DMS 273 treated with DMSO at 0.1 percent for 48 hours (cell line): ENCODE measurements at places on chromosomes 3 and 15.

DNA sequence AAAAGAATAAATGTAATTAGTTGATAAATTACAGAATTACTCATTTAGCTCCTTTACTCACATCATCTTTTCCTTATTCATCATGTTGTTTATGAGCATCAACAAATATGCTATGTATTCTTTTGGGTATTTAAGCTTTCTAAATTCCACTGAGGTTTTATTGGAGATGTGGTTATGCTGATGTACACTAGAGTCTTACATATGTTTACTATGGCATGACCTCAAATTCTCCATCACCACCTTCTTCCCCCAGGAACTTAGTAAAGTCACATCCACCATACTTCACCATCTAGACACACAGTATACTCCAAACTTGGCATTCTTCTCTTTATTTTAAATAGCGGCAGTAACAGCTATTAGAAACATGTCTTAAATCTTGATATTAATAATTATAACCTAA lies 74.1 kb upstream of the MELTF start:
- DNase-seq: no peak

- DNase-seq: no peak
These were observed 198.7 kb downstream of the AKAP13 start for GRCh38 chr15:85578941-85579701.

- DNase-seq: no peak
These were observed 3.7 kb downstream of the SLCO3A1 start for GRCh38 chr15:91857224-91857585.

GRCh38 chr3:31039145-31039544 lies 144.7 kb upstream of the GADL1 start:
- DNase-seq: no peak

GRCh38 chr3:128923576-128923975 lies 44.2 kb downstream of the ACAD9 start:
- no peak for DNase-seq

DNA sequence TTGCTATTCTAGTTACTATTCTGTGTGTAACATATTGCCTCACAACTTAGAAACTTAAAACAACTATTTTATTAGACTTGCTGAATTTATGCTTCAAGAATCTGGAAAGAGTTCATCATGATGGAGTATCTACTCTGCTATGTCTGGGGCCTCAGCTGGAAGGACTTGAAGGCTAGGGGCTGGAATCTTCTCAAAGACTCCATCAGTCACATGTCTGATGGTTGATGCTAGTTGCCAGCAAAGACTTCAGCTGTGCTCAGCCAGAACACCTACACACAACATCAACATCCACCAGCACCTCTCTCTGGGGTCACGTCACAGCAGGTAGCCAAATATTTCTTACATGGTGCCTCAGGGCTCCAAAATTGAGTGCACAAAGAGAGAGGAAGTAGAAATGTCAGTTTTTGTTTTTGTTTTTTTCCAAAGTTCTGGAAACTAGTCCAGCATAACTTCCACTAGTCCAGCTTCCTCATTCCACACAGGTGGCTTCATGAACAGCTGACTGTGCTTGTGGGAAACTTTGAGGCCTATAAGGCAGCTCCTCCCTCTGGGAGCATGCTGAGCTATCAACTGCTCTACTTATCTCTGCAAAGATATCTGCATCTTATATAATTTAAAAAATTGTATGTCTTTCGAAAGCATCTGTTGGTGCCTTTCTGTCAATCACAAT lies 325.4 kb upstream of the AGTR1 start:
- no peak for DNase-seq

DNA sequence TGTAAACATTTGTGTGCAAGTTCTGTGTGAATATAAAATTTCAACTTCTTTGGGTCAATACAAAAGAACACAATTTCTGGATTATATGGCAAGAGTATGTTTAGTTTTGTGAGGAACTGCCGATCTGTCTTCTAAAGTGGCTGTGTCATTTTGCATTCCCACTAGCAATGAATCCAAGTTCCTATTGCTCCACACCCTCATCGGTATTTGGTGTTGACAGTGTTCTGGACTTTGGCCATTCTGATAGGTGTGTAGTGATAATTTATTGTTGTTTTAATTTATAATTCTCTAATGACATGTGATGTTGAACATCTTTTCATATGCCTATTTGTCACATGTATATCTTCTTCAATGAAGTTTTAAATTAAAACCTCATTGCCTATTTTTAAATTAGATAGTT lies 58.2 kb upstream of the TMC3 start:
- no peak for DNase-seq

GRCh38 chr3:72538070-72538745 lies 310.0 kb downstream of the SHQ1 start:
- no peak for DNase-seq

GRCh38 chr3:170513642-170514041 lies 72.2 kb downstream of the SLC7A14 start:
- DNase-seq: no peak

- no peak for DNase-seq
These were observed 68.6 kb downstream of the ITGA11 start for GRCh38 chr15:68363353-68363752.

DNA sequence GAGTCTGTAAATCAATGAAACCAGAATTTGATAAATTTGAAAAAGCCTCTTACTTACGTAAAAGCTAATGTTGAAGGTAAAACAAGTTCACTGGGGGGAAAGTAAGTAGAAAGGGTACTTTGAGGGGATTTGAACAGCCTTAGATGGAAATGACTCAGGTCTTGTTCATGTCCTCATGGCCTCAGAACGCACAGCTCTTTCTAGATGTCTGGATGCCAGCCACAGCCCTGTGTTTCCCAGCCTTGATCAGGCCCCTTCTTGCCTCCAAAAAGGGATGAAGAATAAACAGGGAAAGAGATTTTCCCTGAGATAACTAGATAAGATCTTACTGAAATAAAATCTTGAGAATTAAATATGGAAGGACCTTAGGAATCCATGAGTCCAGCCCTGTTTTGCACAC lies 237.1 kb upstream of the GOLGA6L4 start:
- DNase-seq: no peak

- peak; percentile 17 for DNase-seq
These were observed 23.4 kb upstream of the SEC13 start for GRCh38 chr3:10344147-10344943.

DNA sequence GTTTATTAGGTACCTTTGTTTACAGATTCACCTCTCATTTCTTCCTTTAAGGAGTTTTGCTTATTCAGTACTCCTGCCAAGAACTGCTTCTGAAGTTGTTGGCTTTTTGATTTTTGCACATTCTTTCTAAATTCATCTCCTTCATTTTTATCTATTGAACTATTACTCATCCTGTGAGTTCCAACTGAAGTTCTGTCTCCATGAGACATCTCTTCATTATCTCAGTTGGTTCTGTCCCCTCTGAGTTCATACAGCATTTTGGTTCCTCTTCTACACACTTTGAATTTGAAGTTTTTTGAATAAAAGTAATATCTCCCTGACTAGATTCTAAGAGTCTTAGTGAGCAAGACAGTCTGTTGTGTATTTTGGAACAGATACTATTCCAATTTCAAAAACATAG lies 299.7 kb downstream of the OTOL1 start:
- no peak for DNase-seq

- no peak for DNase-seq
These were observed 155.2 kb downstream of the FAM43A start for GRCh38 chr3:194840661-194841514.

DNA sequence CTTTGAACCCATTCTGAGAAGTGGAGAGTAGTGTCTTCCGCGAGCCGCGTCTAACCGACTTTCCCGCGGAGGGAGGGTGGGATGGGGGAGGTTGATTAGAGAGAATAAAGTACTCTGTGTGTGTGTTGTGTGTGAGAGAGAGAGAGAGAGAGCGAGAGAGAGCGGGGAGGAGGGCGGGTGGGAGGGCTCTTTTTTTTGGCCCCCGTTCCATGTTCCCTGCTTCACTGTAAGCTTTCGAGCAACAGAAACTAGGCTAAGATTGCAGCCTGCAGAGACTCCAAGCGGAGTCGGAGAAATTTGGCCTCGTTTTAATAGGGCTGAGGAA lies 1.6 kb upstream of the MEIS2 start:
- no peak for DNase-seq

GRCh38 chr3:132605374-132605792 lies 8.3 kb downstream of the ACKR4 start:
- DNase-seq: no peak

DNA sequence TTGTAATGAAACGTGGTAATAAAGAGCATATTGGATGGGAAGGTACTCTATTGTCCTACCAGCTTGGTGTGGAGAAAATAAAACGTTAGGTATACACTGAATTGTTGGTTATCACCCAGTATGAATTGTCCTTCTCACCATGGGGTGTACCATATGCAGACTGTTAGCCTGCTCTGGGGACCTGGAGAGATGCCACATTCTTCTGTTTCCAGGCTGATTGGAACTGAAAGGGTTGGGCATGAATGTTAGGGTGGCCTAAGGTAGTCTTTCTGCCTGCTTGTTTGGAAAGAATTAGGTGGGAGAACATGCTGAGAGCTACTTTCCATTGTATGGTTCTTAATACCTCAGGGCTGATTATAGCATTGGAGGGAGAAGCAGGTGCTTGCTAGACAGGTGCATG lies 340.6 kb downstream of the PTPRG start:
- DNase-seq: no peak

DNA sequence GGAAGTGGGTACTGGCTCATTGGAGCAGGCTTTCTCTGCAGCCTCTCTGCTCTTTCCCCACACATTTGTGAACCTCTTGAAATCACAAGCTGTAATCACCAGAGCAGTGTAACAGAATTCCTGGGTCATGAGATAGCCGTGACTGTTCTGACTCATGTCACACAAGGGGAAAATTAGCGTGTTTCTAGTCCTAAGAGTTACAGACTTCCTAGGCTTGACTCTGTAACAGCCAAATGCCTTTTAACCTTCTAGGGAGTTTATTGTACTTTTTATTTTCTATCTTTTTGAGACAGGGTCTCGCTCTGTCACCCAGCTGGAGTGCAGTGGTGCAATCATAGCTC lies 54.7 kb upstream of the TRAK1 start:
- DNase-seq: no peak

GRCh38 chr3:170023165-170023564 lies 14.6 kb upstream of the GPR160 start:
- DNase-seq: no peak

DNA sequence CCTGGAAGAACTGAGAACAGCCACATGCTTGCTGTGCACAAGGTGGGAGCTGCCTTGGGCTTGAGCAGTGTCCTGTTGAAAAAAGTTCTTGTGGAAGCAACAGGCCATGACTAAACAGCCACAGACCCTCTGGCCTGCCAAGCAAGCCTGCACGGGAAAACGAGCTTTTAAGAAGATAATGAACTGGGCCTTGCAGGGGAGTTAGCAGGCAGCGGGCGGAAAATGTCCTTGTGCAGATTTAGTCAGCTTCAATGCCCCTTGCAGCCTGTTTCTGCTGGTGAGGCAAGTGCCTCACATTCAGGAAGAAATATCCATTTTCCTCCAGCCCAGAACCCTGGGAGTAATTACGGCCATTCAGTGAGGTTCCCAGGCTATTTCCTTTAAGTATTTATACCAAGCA lies 126.2 kb upstream of the KLHL25 start:
- DNase-seq: no peak

DNA sequence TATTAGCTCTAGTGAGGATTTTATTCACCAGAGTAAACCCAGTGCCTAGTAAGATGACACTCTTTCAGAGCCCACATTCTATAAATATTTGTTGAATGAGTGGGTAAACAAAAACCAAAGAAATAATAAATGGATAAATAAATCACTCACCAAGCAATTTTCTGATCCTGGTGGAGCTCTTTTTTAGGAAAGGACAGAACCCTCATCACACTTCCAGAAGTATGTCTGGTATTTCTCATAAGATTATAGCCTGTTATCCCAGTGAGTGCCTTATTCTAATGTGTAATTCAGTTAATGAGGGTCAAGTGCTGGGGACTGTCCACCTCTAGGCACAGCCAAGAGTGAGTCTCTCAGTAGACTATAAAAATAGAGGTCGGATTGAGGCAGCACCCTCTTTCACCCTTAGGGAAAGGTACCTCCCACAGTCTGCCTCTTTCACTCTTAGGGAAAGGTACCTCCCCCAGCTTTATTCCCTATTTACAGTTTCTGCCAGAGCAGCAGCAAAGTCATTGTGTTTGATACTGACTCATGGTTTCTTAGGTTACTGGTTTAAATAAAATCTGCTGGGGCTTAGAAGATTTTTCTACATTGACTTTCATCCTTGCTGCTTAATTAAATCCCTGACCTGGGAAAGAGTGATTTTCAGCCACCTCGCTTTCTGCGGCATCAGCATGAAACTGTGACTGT lies 145.0 kb downstream of the STAC start:
- no peak for DNase-seq

DNA sequence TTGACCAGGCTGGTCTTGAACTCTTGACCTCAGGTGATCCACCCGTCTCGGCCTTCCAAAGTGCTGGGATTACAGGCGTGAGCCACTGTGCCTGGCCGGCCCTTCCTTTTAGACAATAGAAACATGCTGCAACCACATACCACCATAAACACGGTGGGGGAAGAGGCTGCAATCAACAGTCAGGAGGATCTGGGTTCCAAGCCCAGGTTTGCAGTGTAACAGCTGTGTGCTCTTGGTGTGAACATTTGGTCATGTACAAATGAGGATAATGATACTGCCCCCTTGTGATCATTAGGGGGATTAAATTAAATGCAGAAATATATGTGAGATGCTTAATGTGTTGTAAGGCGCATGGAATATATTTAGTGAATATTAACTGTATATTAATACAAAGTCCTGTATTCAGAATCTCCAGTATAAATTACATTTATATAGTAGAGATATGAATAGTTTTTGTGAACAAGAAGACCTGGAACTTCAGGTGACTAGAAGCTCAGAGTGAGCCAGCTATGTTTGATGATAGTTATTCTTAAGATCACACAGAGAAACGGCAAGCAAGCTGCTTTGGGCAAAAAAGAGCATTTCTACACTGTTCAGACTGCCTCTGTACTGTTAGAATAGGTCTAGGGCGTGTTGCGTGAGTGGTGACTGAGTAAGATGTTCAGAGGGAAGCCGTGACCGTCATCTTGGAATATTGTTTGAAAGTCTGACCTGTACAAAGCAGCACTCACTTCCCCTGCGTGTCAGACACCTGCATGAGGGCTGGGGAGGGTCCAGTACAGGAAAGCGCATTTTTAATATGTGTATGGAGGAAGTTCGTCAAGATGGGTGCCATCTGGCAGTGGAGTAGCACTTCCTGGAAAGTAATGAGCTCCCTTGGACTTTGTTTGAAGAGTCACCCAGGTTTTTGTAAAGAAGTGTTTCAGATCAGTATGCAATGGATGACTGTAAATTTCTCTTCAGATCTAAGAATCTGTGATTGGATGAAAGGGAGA lies 125.8 kb downstream of the PGPEP1L start:
- peak; percentile 34 for DNase-seq

DNA sequence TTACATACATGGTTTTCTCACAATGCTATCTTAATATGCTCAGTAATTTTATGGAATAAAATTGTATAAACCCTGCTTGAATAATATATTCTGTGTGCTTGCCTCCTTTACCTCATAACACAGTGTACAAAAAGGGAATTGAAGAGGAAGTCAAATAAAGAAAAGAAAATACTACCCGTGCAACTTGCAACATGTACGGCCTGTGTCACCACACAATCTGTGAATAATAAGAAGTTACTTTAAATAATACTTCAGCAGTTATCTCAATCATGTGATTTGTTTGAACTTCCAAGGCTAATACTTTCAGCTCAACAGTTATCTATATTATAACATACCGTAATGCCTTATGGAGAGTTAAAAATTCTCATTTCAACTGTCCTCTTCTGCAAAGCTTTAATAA lies 58.1 kb upstream of the SATB1 start:
- no peak for DNase-seq

- DNase-seq: peak; percentile 51
These were observed 589.2 kb downstream of the ROBO1 start for GRCh38 chr3:79178471-79179180.
